Testis (tissue), 5 donors: ENCODE measurements at places on chromosomes 2 and 18. TPM values are rescaled to one million over a fixed set of nuclear protein-coding genes. Genes with fewer than 3 reads are reported as not detected.

- no peaks in the 10 kb centered on the region for H3K27me3 ChIP-seq
- no peaks in the 10 kb centered on the region for H3K4me1 ChIP-seq
- H3K4me3 ChIP-seq: no peak overlapping the region
These were observed 89.3 kb upstream of the TEX51 start for GRCh38 chr2:126809340-126809739.

DNA sequence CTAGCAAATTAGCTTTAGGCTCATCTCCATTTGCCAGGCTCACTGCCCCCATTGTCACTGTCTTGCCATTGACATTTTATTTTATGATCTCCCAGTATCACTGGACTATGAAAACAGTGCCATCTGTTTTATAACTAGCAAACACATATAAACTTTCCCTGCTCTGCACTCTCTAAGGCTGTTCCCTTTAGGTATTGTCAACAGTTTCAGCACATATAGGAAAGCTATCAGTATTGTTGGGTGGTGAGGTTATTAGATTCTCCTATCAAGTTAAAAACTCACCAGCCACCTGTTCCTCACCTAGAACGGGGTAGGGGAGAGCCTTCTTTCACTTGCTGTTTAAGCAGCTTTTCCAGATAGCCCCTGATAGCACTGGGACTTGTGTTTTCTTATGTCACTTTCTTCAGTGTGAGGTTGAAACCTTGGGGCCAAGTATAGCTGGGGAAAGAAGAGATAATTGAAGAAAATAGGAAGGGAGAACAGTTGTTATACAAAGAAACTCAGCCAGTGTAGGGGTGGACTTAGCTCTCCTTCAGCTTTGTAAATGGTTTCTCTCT lies 32.5 kb downstream of the CFLAR start:
- H3K27ac ChIP-seq: no peak overlapping the region
- peaks cover 9% of the 10 kb centered on the region for H3K4me1 ChIP-seq
- no peak for DNase-seq
- H3K4me3 ChIP-seq: no peak overlapping the region

Gene AGXT
- 0.51 TPM for polyA plus RNA-seq

Gene TTLL4
- 141 TPM for polyA plus RNA-seq

Gene IL37
- polyA plus RNA-seq: not detected
